ENCODE measurements at places on chromosomes 6 and 20.
A peak's percentile ranks its signal among the peaks of the same experiment; 100 is the strongest.

DNA sequence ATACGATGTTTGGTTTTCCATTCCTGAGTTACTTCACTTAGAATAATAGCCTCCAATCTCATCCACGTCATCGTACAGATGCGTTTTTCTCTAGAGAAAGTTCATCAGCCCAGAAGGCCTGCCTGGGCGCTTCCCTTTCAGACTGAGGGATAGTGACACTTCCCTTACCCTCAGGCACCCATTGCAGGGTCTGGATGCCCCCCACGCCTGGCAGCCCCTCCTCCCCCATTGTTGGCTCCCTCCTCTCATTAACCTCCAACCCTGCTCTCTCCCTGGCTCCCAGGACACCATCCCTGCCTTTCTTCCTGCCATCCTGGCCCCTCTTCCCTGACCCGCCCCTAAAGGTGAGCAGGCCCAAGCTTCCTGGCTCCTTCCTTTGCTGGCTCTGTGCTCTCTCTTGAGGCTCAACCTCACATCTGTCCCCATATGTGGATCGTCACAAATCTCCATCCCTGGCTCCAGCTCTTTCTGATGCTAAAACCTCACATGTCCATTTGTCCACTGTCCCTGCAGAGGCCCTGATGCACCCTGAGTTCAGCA lies 145.2 kb downstream of the SYCP2 start:
- no peak for DNase-seq

DNA sequence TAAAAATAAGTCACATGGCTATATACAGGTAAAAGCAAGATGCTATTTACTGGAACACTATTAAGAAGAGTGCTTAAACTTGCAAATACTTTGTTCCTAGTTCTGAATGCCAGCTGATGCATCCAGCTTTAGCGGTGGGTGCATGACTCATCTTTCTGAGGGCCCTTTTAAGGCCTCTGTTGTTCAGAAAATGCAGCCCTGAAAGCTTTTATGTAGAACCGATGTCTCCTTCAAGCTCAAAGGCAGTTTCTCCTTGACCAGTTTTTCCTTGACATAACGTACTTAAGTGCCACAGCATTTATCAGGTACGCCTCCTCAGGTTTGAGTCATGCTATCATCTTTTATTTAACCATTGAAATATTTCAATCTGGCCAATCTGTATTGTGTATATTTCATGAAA lies 82.8 kb downstream of the MLIP start:
- peak; percentile 54 for DNase-seq

DNA sequence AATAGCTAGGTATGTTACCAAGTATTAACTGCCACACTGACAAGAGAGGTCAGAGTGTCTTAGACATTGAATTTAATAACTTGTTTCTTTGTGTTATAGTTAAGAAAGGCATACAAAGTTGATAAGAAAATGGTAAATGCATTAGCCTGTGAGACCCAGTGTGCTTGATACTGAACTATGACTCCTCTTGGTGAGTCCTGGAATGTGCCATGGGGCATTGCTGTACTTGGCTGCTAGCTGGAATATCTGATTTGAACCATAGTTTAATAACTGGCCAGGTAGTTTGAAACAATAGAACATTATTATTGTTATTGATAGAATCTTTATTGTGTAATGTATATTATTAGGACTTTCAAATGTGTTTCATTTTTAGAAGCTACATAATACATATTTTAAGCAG lies 70.0 kb downstream of the ZFAND3 start:
- DNase-seq: no peak

GRCh38 chr20:57553376-57554018 lies 7.4 kb upstream of the PCK1 start:
- DNase-seq: no peak

DNA sequence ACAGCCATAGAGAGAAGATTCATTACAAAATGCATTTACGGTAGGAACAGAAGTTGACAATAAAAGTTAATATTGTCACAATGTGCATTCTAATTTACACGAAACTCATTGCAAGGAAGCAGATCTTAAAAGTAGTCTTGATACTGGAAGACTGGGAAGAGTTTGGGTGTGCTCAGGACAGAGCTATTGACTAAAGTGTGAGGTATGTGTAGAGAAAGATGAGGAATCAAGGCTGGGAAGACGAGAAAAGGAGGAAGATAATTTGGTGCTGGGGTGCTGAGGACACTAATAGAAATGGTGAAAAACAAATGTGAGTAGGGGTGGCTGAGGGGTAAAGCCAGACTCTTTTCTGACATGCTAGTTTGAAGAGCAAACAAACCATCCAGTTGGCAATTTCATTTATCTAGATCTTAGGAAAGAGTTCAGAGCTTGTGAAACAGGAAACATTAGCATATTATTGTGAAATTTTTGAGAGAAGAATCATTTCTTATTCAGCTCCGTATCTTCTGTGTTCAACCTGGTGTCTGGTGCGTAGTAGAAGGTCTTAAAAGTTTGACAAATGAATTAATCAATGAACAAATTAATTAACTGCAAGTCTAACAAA lies 72.7 kb downstream of the ELOVL4 start:
- DNase-seq: peak; percentile 37

GRCh38 chr6:5996714-5997419 lies 9.9 kb downstream of the NRN1 start:
- DNase-seq: peak; percentile 25

GRCh38 chr6:130259557-130259956 lies 36.8 kb upstream of the SAMD3 start:
- no peak for DNase-seq

- DNase-seq: no peak
These were observed 110.5 kb downstream of the TULP4 start for GRCh38 chr6:158422629-158423238.

- peak; percentile 98 for DNase-seq
These were observed 63.5 kb downstream of the THBS2 start for GRCh38 chr6:169190144-169190584.

DNA sequence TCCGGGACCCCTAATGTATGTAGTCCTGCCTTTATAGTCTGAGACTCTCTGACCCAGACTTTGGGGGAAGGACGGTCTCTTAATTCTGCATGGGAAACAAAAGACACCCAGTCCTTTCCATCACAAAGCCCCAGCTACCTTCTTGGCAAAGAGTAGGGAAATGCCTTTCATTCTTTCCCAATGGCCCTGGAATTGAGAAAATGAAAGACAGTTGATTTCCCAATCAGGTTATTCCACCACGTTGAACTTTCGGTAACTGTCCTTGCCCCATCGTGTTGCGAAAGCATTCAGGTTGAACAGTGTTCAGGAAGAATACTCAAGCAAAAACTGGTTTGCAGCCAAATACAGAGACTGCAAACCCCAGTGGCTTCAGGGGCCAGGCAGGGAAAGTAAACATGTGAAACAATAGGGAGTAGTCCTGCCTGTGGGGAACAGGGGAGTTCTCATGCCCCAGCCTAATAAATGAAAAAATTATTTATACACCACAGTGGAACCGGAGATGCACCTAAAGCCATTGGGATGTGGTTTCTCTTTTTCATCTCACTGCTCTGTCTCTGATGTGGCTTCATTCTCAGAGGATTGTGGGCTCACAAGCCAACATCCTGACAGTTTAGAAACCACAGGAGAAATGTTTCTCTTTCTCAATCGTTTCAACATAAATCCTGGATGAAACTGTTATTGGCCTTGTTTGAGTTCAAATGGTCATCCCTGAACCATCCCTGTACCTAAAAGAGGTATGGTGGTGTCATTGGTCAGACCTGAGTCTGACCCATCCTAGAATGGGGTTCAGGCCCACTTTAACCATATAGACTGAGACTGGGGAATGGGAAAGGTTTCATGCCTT lies 44.2 kb upstream of the SLC9A8 start:
- DNase-seq: peak; percentile 99

DNA sequence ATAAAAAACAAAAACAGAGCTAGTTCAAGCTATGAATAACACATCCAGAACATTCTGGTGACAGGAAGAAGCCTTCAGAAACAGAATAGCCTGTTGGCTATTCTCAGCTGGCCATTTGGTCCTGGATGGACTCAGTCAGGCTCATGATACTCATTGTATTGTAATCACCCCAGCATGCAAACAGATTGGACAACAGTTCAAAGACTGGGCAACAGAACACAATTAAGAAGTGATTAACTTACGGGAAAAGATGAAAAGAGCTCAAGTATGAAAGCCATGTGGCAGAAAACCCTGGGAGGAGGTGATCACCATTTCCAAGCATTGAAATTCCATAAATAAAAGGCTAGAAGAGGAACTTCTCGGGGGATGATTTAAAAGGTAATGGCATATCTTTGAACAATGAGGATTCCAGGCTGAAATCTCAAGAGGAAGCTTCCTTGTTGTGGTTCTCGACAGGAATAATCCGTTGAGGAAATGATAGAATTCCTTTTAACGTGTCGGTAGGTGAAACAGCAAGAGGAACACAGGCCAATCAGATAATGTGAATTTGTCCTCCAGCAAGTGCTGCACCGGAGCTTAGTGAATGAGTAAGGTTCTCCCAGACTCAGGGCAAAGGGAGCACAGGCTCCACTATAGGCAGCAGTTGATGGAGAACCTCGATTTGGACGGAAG lies 172.4 kb downstream of the BCAS1 start:
- DNase-seq: no peak

DNA sequence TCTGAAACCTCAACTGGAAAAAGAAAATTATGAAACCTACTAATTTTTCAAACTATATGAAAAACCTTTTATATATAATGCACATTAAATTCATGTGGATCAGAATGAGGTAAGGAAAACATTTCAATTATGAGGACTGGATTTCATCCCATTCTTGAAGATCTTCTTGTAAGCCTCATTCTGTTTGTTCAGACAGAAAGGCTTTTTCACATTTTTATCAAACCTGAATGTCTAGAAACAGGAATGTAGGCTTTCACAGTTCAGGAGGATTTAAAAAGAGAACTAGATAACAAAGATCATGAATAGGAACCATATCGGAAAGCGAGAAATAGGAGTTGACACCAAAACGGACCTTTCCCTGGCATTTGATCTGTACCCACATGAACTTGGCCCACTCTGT lies 192.5 kb upstream of the KCNK16 start:
- DNase-seq: no peak

- no peak for DNase-seq
These were observed 79.7 kb downstream of the EDN1 start for GRCh38 chr6:12369781-12370262.

GRCh38 chr20:41268402-41268801 lies 49.1 kb downstream of the ZHX3 start:
- no peak for DNase-seq

DNA sequence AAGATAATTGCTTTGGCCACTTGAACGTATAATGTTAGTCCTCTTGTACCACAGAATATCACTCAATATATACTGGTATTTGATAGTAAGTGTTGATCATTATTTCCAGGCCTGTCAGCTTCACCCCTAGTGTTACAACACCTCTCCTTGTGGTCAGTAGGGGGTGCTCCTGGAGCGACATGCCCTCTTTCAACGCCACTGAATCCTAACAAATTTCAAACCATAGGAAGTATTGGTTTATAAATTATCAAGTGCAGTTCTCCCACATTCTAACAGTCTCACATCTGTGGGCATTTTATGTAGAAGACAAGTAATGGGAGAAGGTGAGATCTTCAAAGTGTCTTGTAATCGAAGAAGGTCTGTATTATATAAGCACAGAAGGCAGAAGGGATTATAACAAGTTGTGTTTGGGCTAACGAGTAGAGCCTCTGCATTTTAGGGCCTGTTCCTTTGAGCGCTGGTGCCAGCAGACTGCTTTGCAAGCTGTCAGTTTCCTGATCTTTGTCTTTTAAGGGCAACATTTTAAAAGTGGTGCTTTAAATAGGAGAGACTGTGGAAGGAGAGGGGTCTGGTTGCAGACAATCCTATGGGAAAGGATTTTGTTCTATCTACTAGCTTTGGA lies 57.1 kb upstream of the CEP162 start:
- peak; percentile 41 for DNase-seq

DNA sequence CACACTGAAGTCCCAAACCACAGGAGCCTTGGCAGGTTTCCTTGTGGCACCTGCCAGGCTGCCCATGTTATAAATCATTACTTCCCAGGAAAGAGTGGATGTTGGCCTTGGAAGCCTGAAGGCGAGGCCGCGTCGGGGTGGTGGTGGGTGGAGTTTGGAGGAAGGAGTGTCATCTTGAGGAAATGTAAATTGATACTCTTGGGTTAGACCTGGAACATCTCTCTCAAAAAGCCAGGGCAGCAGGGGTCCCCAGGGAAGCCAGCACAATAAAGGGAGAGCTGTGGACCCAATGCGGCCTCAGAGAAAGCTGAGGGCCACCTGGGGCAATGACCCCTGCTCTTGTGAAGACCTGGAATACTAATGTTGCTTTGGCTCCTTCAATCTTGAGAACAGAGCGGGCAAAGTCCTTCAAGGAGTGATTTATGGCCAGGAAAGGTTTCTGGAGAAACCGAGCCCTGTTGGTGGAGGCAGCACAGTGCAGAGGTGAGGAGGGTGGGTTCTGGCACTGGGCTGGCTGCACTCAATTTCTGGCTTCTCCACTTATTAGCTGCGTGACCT lies 26.3 kb upstream of the TRAF3IP2 start:
- DNase-seq: no peak

- DNase-seq: no peak
These were observed 5.1 kb upstream of the EPB41L2 start for GRCh38 chr6:131068165-131068564.

DNA sequence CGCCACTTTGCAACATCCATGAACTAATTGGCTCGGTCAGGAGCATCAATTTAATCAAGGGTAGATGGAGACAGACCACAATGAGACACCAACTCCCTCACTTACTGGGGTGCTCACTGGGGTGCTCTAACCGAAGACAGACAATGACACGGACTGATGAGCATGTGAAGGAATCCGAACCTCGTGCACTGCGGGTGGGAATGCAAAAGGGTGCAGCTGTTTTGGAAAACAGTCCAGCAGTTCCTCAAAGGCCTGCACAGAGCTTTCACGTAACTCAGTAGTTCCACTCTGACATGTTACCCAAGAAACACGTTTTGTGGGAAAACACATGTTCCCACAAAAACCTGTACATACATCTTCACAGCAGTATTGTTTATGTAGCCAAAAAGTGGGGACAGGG lies 26.8 kb downstream of the ANKRD60 start:
- DNase-seq: no peak

DNA sequence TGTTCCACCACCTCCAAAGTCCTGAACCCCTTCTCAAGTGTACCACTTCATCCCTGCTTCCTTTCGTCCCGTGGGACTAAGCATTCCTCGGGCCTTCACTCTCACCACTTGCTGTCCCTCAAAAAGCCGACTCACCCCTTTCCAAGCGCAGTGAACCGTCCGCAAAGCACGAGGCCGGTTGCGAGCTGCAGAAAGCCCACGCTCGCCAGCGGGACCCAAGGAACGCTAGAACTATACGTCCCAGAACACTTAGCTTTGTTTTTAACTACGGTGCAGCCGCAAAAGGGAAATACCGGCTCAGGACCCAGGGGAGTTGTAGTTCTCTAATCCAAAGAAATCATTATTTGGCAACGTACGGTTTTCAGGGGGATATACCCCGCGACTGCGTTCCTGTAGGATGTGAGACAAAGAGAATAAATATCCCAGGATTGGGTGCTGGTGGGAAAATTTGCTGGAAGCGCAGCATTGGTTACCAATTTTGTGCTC lies 416 bp upstream of the POLR1H start:
- peak; percentile 34 for DNase-seq

DNA sequence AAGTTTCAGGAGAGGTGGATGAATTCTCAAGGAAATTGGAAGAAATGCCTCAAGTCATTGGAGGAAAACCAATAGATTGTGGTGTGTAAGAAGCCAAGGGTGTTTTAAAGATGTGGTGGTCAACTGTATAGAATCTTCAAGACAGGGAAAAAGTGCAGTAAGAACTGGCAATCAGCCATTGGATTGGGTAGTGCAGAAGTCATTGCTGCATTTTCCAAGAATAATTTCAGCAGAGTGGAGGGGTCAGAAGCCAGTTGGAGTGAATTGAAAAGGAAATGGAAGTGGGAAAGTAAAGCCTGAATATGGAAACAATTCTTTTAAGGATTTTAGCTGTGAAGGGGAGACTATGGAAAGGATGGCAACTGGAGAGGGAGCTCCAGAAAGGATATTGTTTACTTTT lies 128.2 kb upstream of the TMEM170B start:
- no peak for DNase-seq
